ENCODE measurements at places on chromosomes 6 and 20. TPM values are rescaled to one million over a fixed set of nuclear protein-coding genes. Genes with fewer than 3 reads are reported as not detected.

DNA sequence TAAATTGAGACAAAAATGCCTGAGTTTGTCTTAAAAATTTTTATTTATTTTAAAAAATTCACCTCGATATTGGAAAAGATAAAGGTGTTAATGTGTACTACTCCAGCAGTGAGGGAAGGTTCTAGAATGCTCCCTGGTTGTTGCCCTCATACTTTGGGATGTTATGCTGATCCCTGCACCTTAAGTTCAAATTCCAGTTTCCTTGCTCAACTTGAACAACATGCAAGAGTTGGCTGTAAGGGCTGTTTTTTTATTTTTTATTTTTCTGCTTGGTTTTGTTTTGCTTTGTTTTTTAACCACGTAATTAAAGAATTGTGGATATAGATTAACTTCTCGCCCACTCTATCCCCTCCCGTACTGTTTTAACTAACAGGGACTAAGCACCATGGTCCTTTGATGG is 158.7 kb upstream of the CITED2 start:
- no peak for DNase-seq

The EYA4 gene
- total RNA-seq: 24.2 TPM

The ZBTB46 gene
- total RNA-seq: 12.2 TPM

- DNase-seq: no peak
These were observed 36.1 kb downstream of the SERAC1 start for GRCh38 chr6:158131926-158132325.

DNA sequence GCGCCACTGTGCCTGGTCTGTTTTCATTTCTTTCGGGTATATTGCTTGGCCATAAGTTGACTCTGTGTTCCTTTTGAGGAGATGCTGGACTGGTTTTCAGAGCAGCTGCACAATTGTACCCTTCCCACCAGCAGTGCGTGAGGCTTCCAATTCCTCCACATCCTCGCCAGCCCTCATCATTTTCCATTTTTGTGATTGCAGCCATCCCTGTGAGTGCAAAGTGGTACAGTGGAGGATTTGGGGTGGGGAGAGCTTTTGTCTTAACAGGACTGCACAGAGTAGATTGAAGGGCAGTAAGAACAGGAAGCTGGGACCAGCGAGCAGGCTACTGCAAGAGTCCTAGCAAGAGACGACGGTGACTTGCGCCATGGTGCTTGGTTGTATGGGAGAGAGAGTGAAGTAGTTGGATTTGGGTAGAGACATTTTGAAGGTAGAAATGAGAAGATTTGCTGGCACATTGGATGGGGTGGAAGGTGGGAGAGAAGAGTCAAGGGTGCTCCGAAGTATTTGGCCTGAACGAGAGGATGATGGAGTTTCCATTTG is 18.3 kb downstream of the BCAS4 start:
- no peak for DNase-seq

DNA sequence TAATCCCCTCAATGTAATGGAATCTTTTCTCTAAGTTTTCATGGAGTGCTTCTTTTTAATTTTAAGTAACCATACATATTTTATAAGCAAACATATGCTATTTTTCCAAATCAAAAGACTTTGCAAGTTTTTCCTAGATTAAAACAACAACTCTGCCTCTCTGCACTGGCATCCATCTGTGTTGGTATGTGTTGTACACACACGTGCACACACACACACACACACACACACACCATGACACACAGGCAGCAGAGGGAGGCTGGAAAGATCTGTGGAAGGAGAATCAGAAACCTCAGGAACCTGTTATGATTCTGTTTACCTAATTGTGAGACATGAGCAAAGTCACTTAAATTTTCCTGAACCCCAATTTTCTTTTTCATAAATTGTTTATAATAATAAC is 295.0 kb upstream of the PRDM1 start:
- no peak for DNase-seq

DNA sequence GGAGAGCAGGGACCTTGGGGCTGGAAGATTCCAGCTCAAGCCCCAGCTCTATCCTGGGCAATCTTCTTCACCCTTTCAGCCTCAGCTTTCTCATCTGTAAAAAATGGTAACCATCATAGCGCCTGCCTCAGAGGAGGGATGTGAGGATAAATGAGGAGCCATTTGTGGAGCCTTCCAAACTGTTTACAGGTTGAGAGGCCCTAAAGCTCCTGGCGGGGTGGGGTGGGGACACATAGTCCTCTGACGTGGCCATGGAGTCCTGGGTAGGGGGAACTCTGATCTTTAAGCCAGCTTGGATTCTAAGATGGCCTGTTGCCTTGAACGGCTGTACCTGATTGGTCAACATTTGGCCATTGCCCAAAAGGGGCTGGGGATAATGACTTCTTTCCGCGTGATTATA is 111.1 kb downstream of the TOX2 start:
- no peak for DNase-seq

GRCh38 chr20:50467174-50467573 is 43.0 kb upstream of the PTPN1 start:
- DNase-seq: no peak

GRCh38 chr6:138234363-138234762 is 16.1 kb upstream of the PBOV1 start:
- no peak for DNase-seq

DNA sequence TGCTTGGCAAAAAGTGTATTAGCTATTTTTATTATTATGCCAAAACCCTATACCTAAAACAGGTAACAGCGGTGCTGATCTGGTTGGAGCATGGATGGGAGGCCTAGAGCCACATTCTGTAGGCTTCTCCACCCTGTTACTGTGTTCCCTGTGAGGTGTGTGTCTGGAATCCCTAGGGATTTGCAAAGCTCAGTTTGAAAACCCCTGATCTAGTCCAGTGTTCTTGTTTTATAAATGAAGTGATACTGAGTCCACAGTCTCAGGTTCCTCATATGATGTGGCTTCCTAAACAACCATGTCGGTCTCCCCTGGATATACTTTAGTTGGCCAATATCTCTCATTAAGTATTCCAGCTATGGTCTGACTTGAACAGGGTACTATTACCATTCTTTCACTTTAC is 16.3 kb downstream of the ACSS2 start:
- DNase-seq: no peak

DNA sequence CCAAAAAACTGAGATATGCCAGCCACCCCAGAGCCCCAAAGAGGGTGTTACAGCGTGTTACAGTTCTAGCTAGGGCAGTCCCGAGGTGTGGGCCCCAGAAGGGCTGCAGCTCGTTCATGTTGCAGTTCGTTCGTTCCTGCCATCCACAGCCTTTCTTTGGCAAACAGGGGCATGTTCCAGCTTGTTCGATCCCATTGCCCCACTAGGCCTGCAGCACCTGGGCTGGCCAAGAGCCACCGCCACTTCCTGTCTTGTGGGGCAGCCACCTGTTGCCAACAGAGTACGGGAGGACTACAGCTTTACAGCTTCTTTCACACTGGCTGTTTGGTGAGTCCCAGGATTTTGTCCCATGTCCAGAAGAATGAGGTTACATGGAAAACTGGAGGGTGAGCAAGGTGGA is 198.1 kb downstream of the MMUT start:
- DNase-seq: no peak

All from right atrium auricular region (tissue), 2 donors.